IPS-NIHi11 (cell line): ENCODE measurements at places on chromosomes 6 and 20.

DNA sequence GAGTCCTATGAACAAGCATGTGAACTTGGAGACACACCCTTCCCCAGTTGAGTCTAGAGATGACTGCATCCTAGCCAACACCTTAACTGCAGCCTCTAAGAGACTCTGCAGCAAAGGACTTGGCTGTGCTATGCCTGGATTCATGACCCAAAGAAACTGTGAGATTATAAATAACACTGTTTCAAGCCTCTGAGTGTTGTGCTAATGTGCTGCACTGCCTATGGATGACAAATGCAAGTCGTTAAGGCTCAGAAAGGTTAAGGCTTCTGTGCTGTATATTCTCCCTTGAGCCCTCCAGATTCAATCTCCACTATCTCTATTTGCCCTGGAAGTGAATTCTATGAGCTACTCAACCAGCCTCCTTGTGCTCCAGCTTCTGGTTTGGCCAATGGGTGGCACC is 116.5 kb upstream of the CBLN4 start:
- no peak for DNase-seq

DNA sequence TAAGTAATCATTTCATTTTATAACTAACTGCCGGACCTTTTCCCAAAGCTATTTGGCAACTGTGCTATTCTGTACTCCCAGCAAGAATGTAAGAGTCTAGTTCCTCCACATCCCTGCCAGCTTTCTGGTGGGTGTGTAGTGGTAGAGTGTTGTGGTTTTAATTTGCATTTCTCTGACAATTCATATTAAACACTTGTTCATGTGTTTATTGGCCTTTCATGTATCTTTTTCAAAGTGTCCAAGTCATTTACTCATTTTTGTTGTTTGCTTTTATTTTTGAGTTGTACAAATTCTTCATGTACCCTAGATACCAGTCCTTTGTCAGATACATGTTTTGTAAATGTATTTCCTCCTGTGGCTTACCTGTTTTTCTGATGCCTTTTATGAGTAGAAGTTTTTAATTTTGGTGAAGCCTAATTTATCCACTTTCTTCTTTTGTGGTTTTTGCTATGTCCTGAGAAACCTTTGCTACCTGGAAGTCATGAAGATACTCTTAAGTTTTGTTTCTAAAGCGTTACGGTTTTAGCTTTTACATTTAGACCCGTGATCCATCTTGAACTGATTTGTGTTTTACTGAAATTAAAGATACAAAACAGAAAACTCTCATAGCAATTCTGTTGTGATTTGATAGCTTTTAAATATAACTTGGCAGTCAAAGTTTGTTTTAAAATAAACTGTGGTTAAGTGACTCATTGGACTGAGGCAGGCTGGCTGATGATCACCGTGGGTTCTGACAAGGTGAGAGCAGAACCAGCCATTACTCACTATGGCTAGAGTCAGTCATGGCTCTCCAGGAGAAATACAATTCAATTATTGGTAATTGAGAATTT is 8.0 kb downstream of the MYLIP start:
- no peak for DNase-seq

- no peak for DNase-seq
These were observed 1395.2 kb downstream of the EPHA7 start for GRCh38 chr6:92024110-92024509.

- DNase-seq: no peak
These were observed 503.9 kb downstream of the CD83 start for GRCh38 chr6:14621518-14621917.

GRCh38 chr20:17155401-17155800 is 71.4 kb upstream of the PCSK2 start:
- no peak for DNase-seq
